ENCODE measurements at places on chromosomes 2 and 18.

DNA sequence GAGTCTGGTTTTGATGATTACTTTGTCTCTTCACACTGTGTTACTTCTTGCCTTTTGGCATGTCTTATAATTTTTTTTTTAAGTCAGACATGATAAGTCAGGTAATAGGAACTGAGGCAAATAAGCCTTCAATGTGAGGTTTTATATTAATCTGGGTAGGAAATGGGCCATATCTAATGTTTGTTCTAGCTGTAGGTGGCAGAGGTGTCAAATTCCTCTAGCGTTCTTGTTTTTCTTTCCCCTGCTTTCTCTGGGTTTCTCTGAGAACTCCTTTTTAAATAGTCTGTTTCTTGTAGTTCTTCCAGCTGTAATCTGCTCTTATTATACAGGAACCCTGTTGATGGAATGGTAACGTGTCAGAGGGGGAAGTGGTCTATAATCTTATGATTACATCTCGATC is 5.7 kb downstream of the SP140 start:
- no peak for DNase-seq

GRCh38 chr2:45323344-45323743 is 287.7 kb downstream of the SRBD1 start:
- no peak for DNase-seq

GRCh38 chr18:78974115-78974761 is 5.4 kb upstream of the SALL3 start:
- DNase-seq = no peak

DNA sequence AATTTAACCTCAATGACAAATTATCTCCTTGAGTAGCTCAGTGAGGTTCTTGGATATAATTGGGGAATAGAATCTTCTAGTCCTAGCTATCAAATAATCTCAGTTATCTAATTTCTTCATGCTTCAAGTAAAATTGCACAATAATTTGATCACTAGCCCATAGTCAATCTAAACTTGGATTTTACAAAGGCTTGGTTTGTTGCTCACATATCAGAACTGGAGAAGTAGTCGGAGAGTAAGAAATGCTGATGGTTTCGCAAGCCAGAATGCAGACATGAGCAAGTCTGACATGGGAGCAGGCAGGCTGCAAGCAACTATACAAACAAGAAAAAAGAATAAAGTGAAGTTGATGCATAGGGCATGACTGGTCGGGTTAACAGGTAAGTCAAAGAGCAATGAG is 11.7 kb upstream of the PDE11A start:
- no peak for DNase-seq

- DNase-seq = no peak
Observed at GRCh38 chr18:54359233-54359632, 1.5 kb downstream of the C18orf54 start.

DNA sequence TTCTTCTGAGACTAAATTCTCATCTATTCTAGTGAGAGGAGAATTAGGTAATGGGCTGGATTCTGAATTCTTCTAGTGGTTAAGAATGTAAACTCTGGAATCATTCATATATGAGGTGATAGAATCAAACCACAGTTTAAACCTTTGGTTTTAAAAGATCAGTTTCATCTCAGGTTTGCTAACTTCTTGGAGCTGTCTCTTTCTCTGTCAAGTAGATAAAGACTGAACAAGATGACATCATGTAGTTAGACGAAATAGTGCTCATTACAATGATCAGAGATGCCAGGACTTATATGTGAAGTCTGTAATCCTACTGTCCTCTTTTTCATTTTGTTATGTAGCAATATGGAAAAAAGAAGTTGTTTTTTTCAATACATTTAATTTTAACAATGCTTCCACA is 4.9 kb downstream of the CEBPZOS start:
- no peak for DNase-seq

- DNase-seq = no peak
Observed at GRCh38 chr2:64655873-64656272, 2.2 kb upstream of the SERTAD2 start.

- peak; percentile 66 for DNase-seq
Observed at GRCh38 chr18:7749008-7749405, 181.9 kb downstream of the PTPRM start.

DNA sequence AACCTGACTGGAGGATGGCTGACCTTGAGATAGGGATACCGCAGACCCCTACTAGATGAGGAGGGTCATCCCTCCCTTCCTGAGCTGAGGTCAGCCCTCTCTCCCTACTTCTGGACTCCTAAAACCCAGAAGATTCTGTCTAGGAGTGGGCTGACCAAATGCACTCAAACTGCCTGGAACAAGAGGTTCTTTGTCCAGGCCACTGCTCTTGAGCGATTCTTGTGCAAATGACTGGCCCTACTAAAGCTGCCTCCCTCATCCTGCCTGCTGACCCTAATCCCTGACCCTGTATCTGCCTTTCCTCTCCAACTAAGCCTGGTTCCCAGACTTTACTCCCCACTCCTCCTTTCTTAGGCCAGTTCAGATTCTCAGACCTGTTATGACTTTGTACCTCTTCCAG is 56.2 kb downstream of the EFR3B start:
- peak; percentile 72 for DNase-seq

DNA sequence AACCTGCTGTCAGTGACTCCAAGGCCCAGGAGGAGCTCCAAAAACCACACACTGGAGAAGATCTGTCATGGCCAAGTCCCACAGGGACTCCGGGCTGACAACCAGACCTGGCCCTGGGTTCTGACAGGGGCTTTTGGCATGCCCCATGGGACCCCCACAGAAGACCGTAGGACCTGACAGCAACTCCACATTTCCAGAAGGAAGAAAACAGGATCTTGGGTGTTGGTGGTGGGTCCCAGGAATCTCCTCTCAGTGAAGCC is 275.9 kb upstream of the HS6ST1 start:
- no peak for DNase-seq

DNA sequence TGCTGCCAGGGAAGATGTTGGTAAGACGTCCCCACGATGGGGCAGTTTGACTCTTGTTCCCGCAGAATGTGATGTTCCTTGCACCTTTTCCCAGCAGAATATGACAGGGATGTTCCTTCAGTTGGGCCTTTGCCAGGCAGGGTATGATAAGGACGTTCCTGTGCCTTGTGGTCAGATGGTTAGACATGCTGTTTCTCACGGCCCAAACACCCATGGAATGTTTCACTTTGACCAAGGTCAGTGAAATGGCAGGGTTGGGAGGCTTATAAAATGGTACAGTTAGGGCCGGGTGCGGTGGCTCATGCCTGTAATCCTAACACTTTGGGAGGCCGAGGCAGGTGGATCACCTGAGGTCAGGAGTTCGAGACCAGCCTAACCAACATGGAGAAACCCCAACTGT is 40.3 kb upstream of the YPEL5 start:
- no peak for DNase-seq

DNA sequence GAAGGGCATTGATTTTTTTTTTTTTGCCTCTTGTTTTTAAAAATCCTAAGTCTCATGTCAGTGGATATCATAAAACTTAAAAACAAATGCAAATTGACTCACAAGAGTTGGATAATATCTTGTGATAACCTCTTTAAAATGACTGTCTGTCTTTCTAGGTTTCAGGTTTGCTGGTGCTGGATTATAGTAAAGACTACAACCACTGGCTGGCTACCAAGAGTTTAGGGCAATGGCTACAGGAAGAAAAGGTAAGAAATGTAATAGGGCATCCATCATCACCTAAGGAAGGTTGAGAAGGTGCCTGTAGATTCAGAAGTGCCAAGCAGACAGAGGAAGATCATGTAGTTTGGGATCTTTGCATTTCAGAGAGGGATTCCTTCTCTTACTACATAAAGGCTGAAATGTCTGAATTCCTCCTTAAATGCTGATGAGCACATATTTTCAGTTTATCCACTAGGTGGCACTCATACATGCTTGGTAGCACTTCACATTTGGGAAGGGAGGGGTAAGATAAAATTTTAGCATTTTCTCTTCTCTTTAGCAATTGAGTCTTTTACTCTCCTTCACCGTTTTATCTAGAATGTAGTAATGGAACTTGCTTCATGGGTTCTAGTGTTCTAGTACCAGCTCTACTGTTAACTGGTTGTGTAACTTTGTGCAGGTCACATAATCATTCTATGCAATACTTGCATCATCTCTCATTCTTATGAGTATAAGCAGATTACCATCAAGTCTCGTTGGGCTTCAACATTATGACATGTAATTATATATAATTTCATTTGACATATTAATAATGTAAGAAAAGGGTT is 21.1 kb downstream of the CPS1 start:
- DNase-seq = no peak

DNA sequence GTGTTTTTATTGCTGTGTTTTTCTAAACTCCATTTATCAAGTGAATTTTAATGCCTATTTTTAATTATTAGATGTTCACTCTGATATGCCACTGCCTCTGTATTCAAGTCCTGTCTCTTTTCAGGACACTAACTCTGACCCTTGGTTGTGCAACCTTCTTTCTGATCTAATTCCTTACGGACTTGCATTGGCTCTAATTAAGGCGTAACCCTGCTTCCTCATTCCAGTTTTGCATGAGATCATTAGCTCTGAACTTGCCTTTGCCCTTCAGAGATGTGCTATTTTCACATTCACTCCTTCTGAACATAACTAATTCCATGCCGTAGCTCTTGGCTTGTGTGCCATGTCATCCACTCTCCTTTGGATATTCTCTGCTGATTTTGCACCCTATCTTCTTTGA is 162.5 kb upstream of the TMEFF2 start:
- no peak for DNase-seq

DNA sequence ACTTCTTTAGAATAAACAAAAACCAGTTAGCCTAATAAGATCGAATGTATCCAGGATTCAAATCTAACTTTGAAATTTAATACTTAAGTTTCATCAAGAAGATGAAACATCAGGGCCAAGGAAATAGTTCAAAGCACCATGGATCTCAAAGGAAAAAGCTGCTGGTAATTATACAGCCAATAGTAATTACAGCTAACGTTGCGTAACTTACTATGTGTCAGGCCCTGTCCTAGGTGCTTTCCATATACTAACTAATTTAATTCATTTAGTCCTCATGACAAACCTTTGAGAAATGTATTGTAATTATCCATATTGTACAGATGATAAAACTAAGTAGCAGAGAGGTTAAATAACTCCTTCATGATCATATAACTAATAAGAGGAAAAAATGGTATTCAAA is 598.6 kb downstream of the NYAP2 start:
- DNase-seq = no peak

DNA sequence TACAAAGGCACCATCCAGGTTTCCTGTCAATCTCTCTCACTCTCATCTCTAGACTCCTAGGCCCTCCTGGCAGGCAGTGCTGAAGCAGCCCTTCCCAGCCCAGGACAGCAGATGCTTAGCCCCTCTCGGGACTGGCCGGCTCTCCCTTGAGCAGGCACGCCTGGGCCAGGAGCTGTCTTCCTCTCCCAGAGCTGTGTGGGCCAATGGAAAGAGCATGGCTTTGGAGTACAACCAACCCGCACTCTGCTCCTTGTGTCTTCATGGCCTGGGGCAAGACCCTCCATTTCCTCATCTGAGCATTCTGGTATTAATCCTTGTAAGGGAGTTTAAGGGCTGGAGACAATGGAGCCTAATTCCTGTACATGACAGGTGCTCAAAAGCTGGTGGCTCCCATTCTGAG is 97.2 kb downstream of the CAPN13 start:
- no peak for DNase-seq

- no peak for DNase-seq
Observed at GRCh38 chr2:237361194-237362004, 52.6 kb downstream of the COL6A3 start.

Data from thyroid gland (tissue), 4 donors.